ENCODE measurements at places on chromosomes 5 and 9. TPM values are rescaled to one million over a fixed set of nuclear protein-coding genes. Genes with fewer than 3 reads are reported as not detected.

PCDHB5 gene
- not detected for total RNA-seq

GGTA1 gene
- not detected for total RNA-seq

PCDHA1 gene
- not detected for total RNA-seq

FRMD3 gene
- 0.03 TPM for total RNA-seq

MLANA gene
- not detected for total RNA-seq

NCS1 gene
- 6.9 TPM for total RNA-seq

INSL4 gene
- total RNA-seq = 0.20 TPM

FXN gene
- total RNA-seq = 10.1 TPM

OTULINL gene
- total RNA-seq = 8.6 TPM

IER5L gene
- 68.5 TPM for total RNA-seq

PTGDS gene
- not detected for total RNA-seq

PLEKHG4B gene
- not detected for total RNA-seq

ANKRD34B gene
- not detected for total RNA-seq

EPB41L4A gene
- 0.48 TPM for total RNA-seq

TAF11L3 gene
- total RNA-seq = not detected

KIF20A gene
- 36.8 TPM for total RNA-seq

Measured in HT-29 (cell line).